ENCODE measurements at places on chromosomes 1 and 21.

DNA sequence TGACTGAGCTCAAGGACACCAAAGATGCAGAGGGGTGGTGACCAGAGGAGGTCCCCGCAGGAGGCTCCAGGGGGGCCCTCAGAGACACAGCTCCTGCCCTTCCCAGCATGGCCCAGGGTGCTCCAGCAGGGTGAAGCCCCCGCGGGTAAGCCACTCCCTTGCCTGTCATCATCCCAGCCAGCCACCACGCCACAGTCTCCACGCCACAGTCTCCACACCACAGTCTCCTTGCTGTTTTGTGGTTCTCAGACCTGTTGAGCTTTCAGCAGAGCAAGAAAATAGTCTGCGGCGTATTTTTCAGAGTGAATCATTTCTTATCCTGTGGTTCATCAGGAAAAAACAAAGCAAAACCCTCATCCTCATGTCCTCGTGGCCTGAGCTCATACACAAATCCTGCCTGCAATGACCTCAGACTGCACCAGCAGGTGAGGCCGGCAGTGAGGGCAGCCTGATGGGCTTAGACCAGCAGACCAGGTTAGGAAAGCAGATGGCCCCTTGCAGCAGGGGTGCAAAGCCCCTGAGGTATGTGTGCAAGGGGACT, 25.7 kb upstream of the ABCG1 start:
- DNase-seq: no peak

DNA sequence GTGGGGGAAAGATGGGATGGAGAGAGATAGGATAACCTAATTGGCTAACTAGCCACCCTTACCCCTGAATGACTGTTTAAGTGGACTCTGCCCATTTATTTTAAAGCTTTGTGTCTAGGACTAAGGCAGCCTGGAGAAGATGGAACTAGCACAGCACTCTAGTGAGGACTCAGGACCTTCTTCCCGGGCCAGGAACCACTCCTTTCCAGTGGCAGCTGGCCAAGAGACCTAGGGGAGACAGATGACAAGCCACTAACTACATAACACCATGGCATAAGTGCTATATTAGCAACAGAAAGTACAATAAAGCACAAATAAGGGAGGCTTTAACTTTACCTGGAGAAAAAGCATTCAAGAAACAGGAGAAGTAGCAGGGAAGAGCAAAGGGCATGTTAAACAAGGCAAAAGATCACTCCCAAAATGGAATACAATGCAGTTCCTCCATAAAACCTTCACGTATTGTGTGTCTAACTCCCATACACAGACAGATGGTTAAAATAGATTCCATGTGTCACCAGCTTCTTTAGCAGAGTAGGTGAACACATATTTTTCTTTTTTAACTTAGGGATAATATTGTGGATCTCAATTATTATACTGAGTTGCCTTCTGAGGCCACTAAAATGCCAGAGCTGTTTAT, 20.6 kb downstream of the CLCA1 start:
- DNase-seq: no peak

- no peak for DNase-seq
Measured at GRCh38 chr1:36458910-36459309, 5.3 kb downstream of the MRPS15 start.

DNA sequence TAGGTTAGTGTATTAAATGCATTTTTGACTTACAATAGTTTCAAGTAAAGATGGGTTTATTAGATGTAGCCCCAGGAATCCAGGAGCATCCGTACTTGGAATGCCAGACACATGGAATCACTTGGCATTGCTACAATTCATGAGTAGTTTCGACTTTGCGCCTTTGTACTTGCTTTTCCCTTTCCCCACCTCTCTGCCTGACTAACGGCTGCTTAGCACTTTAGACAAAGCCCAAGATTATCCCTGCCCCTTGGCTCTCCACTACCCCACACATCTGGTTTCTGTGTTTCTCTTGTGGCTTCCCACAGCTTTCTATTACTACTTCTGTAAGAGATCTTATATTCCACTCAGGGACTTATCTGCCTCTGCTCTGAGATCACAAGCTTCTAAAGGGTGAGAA, 397.7 kb upstream of the POU3F1 start:
- peak; percentile 92 for DNase-seq
